NCI-H1930 (cell line): ENCODE measurements at places on chromosomes 5 and 9.
A peak's percentile ranks its signal among the peaks of the same experiment; 100 is the strongest.

- DNase-seq, result no peak
Measured at GRCh38 chr9:69319324-69320025, 5.5 kb upstream of the ENTREP1 start.

- DNase-seq, result no peak
Measured at GRCh38 chr5:77015938-77016569, 14.2 kb upstream of the AGGF1 start.

GRCh38 chr5:115098041-115098702, 71.5 kb downstream of the TRIM36 start:
- peak; percentile 1 for DNase-seq

- no peak for DNase-seq
Measured at GRCh38 chr9:93567271-93567959, 9.0 kb upstream of the PHF2 start.

DNA sequence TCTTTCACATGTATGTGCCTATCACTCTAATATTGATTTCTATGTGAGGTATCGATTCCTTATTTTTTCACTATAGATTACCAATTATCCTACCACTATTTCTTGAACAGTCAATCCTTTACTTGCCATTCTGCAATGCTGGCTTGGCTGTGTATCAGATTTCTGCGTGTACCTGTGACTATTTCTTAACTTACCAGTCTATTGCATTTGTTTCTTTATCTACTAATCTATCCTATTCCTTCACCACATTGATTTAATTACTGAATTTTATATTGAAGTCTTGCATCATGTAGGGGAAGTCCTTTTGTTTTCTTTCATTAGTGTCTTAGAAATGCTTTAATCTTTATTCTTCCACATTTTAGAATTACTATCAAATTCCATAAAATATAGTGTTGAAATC, 684.8 kb downstream of the LRRC70 start:
- DNase-seq, result no peak

- DNase-seq, result no peak
Measured at GRCh38 chr5:86748538-86749105, 130.9 kb downstream of the COX7C start.

DNA sequence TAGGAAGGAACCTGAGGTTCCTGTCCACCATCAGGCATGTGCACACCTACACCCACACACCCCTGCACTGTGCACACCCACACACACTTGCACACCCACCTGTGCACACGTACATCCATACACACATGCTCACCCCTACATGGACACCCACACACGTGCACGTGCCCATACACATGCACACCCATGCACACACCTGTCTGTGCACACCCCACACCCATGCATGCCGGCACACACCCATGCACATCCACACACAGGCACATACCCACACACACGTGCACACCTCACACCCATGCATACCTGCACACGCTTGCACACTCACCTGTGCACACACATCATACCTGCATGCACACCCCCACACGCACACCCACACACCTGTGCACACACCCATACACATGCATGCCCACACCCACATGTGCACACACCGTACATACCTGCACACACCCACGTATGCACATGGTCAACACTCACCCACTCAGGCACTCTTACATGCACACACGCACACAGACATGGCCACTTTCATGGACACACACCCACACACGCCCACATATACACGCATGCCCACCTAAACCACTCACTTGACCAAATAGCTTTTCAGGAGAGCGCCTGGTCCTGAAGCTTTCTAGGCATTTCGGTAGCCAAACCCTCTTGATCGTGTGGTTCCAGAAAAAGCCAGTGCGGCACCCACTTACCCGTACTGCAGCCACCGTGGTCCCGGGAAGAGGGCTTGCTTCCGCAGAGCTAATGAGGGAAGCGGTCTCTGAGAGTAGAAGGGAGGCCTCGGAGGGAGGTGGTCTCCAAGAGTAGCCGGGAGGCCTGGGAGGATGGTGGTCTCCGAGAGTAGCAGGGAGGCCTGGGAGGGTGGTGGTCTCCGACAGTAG, 36.7 kb upstream of the CLPTM1L start:
- no peak for DNase-seq

DNA sequence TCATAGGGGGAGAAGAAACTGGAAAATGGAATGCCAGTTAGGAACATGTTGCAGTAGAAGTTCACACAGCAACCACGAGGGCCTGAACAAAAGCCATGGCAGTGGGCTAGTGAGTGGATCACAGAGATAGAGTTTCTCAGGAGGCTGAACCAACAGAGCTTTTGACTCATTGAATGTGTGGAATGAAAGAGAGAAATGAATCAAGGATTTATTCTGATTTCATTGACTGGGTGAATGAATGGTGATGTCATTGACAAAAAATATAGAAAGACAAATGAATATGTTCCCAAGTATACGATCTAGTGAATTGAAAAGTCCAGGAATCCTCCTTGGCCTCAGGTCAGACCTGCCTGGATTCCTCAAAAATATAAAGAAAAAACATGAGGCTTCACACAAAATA, 99.2 kb downstream of the ZNF462 start:
- no peak for DNase-seq

DNA sequence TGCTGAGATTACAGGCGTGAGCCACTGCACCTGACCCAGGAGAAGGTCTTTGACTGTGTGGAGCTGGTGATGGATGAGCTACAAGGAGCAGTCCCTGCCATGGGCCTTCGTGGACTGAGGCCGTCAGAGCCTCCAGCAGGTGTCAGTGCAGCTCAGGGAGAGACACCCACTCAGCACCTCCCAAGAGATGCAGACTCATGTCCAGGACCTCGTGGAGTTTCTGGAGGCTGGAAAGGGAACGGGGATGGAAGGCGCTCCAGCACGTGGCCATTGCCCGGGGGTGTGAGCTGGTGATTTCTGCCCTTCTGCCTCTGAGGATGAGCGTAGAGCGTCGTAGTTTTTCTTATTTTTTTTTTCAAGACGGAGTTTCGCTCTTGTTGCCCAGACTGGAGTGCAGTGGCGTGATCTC, 9.5 kb downstream of the TOR4A start:
- DNase-seq, result peak; percentile 65

- DNase-seq, result peak; percentile 4
Measured at GRCh38 chr9:35732800-35733541, 505 bp downstream of the CREB3 start.

DNA sequence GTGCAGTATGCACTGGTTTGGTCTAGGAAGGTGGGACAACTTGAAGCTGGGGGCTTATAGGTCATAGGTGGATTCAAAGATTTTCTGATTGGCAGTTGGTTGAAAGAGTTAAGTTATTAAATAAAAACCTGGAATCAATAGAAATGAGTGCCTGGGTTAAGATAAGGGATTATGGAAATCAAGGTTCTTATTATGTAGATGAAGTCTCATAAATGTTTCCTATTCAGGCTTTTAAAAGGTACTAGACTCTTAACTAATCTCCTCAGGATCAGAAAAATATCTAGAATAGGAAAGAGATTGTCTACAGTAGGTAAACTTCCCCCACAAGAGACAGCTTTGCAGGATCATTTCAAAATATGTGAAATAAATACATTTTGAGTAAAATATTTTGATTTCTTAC, 163.3 kb upstream of the FBN2 start:
- DNase-seq, result no peak

- DNase-seq, result no peak
Measured at GRCh38 chr5:99088309-99088708, 159.5 kb upstream of the CHD1 start.

- DNase-seq, result peak; percentile 57
Measured at GRCh38 chr9:136122425-136123383, 4.0 kb upstream of the TMEM250 start.
